ENCODE measurements at places on chromosomes 11 and 22.

- DNase-seq, result no peak
These were observed 576.5 kb upstream of the B3GAT1 start for GRCh38 chr11:134988495-134988894.

- DNase-seq, result no peak
These were observed 40.7 kb downstream of the DCUN1D5 start for GRCh38 chr11:103051151-103051801.

GRCh38 chr11:11073996-11074395, 216.1 kb upstream of the ZBED5 start:
- no peak for DNase-seq

DNA sequence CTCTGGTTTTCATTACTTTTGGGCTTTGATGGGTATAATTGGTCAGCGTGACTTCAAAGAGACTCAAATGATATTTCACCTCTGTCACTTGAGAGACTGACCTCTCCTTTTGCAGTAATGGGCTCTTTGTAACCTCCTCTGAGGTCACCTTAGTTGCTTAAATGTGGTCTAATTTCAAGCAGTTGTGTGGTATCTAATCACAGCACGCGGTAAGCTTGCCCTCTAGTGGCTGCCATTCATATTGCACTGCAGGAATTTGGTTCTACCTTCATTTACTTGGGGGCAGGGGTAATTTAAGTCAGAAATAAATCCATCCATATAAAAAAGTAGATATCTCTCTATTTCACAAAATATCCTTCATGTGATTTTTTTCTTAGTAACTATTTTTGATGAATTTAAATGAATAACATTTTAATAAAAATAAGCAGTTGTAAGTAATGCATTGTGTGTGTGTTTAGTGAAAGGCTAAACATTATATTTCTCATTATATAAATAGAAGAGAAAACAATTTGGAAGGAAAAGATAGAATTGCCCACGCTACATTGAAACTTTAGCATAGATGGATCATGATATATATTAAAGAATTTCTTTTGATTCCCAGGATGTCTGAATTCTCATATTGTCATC, 55.0 kb upstream of the ANO3 start:
- peak; percentile 66 for DNase-seq

GRCh38 chr11:130636722-130637464, 188.4 kb downstream of the ADAMTS15 start:
- DNase-seq, result no peak

DNA sequence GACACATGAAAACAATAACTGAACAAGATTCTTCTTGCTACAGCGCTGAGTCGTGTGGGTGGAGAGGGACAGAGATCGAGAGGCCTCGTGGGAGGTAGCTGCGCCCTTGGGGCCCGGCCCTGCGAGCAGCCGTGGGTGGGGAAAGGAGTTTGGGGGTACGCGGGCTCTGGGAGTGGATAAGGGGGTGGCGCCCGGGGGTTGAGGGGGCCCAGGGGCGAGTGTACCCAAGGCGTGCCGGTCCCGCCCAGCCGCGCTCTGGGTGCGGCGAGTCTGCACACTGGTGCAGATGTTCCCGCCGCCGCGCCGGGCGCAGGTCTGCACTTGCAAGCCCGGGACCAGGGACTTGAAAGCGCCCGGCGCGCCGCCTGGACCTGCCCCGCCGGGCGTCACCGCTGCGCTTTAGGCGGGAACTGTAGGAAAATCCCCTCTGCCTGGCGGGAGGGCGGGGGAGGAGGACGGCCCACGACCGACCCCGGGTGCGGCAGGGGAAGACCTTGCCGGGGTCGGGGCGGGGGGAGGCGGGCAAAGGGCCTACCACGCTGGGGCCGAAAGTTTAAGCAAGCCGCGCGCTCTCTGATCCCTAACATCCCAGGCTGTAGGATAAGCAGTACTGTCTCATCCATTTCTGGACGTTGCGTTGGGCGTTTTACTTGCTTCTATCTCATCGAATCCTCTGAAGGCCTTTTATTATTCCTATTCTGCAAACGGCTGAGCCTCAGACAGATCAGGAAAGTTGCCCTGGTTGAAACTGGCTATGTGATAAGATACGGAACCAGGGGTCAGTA, 1.4 kb upstream of the KREMEN1 start:
- DNase-seq, result peak; percentile 60

GRCh38 chr22:25621986-25622385, 57.5 kb downstream of the GRK3 start:
- DNase-seq, result no peak

GRCh38 chr11:72045849-72046248, 34.5 kb downstream of the NUMA1 start:
- no peak for DNase-seq

- no peak for DNase-seq
These were observed 11.6 kb upstream of the CKAP5 start for GRCh38 chr11:46857666-46858065.

GRCh38 chr11:20208622-20209111, 48.4 kb upstream of the DBX1 start:
- no peak for DNase-seq

DNA sequence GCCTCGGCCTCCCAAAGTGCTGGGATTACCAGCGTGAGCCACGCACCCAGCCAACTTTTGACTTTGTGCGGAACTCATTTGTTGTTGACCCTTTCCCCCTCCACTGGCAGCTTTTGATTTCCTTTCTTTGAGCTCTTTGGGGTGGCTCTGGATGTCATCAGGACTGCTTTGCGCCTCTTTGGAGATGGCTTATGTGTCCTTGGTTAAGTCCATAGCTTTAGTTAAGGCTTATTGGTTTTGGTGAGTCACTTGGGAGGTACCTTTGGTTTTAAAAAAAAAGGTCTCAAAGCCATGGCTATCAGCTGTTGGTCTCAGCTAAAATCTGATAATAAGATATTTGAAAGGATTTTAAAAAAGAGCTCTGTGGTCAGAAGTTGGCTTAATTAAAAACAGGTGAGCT, 5.1 kb upstream of the ARSA start:
- no peak for DNase-seq

DNA sequence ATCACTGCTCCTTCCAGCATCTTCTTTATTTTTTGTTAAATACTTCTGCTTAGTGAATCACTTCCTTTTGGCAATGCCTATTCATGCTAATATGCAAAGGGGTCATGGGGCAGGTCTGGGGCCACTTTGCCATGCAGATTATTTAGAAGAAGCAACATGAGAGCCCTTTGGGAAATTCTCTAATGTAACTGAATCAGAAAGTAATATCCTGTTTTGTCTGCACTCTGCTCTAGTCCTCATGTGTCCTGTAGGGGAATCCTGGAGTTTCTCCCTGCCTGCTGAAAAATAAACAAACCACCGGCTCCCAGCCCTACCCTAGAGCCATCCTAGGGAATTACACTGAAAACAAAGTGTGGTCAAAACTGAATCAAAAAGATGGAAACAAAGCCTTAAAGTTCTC, 176.5 kb upstream of the POU2AF2 start:
- no peak for DNase-seq

DNA sequence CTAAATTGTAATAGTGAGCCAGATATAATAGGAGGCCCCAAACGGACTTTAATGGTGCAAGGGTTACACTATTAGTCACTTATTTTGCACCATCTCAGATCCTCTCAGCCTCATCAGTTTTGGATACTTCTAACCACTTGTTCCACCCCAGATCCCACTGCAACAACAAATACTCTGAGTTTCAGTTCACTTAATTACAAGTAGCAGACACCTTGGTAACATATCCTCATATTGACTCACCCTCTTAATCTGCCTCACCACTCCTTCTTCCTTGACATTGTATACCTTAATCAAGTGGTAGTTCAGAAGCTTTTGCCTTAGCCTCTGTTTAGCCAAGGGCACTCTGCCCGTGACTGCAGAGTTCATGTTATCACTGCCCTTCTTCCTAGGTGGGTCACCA, 256.1 kb upstream of the UBASH3B start:
- DNase-seq, result no peak

DNA sequence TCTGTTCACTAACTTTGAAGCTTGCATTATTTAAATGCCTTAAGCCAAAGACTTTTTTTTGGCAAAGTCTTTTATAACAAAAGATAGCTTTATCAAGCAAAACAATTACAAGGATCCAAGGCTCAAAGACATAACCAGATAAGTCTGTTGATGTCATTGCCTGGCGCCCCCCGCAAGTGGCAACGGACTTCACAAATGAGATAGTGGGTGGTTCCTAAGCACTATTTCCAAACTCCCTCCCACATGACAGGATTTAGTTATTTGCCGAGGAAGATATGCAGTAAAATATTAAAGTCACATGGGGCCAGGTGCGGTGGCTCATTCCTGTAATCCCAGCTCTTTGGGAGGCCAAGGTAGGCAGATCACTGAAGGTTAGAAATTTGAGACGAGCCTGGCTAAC, 194.2 kb upstream of the DDI1 start:
- DNase-seq, result peak; percentile 4

DNA sequence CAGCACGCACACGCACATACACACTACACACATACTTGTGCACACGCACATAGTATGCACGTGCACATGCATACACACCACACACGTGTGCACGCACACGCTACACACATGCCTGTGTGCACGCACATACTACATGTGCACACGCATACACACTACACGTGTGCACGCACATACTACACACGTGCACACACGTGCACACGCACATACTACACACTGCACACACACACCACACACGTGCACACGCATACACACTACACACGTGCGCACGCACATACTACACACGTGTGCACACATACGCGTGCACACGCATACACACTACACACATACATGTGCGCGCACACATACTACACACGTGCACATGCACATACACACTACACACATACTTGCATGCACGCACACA, 19.7 kb upstream of the ARHGAP8 start:
- DNase-seq, result no peak

GRCh38 chr11:74699615-74700396, 31.4 kb downstream of the CHRDL2 start:
- DNase-seq, result no peak

DNA sequence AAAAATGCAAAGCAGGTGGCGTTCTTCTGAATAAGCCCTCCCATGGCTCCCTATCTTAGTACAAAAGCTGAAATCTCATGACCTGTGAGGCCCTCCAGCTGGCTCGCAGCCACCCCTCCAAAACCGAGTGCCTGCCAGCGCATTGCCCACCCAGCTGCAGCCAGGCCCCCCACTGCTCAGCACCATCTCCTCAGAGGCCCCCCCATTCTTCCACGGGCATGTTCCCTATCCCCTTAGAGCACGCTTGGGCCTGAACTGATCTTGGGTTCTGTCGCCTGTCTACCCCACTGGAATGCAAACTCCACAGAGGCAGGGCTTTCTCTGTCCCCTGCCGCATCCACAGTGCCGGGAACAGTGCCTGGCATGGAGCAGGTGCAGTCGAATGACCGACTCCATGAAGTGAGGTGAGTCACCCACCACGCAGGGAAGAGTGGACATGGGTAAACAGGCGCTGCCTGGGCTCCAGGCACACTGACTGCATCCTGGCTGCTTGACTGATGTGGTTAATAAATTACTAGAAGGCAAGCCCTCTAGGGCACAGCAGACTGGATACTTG, 11.3 kb upstream of the EFCAB6 start:
- no peak for DNase-seq

DNA sequence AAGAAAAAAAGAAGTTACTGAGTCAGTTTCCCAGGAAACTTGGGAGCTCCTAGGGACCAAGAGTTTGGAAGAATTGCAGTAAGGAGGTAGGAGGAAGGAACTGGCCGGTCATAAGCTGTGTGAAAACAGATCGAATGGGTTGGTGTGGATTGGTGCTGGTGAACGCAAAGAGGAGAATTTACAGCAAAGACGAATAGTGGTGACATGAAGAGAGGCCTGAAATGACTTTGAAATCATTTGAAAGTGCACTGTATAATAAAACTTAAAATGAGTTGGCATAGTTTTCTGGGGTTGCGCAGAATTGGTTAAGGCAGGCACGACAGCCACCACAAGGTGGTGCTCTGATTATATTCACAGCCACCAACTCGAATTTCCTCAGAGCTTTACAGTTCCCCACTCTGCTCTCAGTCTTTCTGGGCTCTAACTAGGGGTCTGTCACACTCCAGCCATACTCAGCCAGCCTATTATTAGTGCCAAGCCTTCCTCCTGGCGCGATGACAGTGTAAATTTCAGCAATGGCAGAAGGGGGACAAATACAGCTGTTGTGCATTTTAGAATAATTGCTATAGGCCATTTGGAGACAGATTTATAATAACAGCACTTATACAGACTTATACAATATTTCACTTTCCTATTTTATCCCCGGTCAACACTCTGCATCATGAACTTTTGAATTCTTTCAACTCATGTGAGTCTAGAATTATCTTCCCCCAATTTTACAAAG, 8.3 kb upstream of the HTR3B start:
- DNase-seq, result peak; percentile 74

GRCh38 chr22:35308480-35309021, 8.9 kb downstream of the TOM1 start:
- DNase-seq, result no peak

GRCh38 chr22:30572840-30573593, 1.4 kb downstream of the GAL3ST1 start:
- peak; percentile 10 for DNase-seq

- DNase-seq, result no peak
These were observed 184.4 kb upstream of the C11orf87 start for GRCh38 chr11:109237636-109238035.

GRCh38 chr11:43933226-43933607, 9.2 kb upstream of the C11orf96 start:
- no peak for DNase-seq

DNA sequence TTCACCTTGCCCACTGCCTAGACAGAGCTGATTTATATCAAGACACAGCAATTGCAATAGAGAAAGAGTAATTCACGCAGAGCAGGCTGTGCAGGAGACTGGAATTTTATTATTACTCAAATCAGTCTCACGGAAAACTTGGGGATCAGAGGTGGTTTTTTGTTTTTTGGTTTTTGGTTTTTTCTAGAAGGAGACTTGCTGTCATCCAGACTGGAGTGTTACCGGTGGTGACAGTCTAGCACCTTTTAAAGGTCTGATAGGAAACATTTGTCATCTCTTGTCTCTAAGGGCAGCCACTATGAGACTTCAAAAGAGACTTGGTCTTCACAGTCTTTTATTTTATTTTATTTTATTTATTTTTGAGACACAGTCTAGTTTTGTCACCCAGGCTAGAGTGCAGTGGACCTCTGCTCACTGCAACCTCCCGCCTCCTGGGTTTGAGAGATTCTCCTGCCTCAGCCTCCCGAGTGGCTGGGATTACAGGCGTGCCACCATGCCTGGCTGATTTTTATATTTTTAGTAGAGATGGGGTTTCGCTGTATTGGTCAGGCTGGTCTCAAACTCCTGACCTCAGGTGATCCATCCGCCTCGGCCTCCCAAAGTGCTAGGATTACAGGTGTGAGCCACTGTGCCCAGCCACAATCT, 19.1 kb downstream of the APOBEC3H start:
- DNase-seq, result no peak

DNA sequence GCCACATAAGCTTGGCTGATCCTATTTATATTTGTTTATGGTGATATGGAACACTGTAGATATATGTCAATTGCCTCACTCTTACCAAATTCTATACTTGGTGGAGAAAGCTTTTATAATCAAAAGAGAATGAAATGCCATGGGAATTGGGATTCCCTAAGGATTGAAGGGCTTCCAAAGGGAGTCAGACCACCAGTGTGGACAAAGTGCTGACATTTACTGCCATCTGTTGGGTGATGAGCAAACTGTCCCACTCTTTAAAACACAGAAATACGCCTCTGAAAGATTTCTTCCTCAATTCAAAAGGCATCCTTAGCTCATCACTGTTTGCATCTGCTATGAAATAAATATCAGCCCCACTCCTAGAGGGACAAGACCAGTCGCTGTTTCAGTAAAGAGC, 7.1 kb downstream of the SLC1A2 start:
- DNase-seq, result peak; percentile 68

GRCh38 chr11:36757075-36757474, 159.0 kb upstream of the RAG2 start:
- DNase-seq, result no peak

- no peak for DNase-seq
These were observed 13.0 kb upstream of the EIF3D start for GRCh38 chr22:36541831-36542411.

GRCh38 chr22:49768951-49769690, 58.6 kb downstream of the BRD1 start:
- no peak for DNase-seq

All from NCI-H82 (cell line).